ENCODE measurements at places on chromosomes 11 and 22.

DNA sequence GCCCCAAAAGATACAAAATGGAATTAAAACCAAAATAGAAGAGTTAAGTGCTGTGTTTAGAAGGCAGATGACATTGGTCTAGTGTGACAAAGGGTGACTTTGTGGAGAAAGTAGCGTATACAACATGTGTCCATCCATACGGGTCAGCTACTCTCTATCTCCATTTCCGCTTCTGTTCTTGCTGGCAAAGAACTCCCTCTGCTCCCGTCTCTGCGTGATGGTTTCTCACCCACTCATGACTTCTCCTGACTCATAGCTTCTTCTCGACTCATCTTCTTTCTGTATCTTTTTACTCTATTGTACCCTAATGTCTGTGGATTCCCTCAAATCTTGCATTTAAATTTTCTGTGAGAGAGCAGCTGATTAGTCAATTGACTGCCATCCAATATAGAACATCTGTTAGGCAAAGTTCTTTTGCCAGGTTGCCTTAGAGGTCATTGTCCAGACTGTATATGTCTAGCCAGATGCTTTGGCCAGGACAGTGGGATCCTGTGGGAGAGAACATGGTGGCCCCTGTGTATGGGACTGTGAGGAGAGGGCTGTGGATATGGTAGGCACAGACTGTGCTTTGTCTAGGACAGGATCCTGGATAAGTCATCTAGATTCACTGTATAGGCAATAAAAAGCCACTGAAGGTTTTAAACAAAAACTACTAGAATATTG is 28.4 kb downstream of the MMP13 start:
- no peak for DNase-seq

- DNase-seq: peak; percentile 56
Observed at GRCh38 chr11:66151273-66151672, 81.2 kb downstream of the PACS1 start.

DNA sequence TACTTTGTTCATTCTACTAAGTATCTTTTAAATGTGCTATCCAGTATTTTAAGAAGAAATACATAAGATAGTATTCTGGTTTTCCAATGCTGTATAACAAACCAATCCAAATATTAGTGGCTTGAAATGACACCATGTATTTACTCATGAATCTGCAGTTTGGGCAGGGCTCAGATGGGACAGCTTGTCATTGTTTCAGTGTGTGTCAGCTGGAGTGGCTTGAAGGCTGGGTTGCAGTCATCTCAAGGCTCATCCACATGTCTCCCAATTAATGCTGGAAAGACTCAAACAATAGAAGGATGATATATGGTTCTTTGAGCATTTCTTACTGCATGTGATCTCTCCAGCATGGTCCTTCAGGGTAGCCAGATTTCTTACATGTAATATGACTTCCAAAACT is 146.2 kb downstream of the ARHGAP42 start:
- DNase-seq: no peak

GRCh38 chr11:102323542-102324251 is 6.4 kb downstream of the BIRC3 start:
- no peak for DNase-seq

DNA sequence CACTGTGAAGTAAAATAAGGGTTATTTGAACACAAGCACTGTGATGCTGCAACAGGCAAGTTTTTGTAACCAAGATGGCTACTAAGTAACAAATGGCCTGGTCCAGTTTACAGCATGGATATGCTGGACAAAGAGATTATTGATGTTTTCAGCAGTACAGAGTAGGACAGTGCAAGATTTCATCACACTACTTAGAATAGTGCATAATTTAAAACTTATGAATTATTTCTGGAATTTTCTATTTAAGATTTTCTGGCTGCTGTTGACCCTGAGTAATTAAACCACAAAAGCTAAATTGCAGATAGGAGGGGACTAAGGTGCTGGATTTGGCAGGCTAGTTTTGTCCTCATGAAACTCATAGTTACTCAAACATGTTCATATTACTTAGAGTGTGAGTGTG is 33.1 kb downstream of the CEP295 start:
- DNase-seq: no peak

DNA sequence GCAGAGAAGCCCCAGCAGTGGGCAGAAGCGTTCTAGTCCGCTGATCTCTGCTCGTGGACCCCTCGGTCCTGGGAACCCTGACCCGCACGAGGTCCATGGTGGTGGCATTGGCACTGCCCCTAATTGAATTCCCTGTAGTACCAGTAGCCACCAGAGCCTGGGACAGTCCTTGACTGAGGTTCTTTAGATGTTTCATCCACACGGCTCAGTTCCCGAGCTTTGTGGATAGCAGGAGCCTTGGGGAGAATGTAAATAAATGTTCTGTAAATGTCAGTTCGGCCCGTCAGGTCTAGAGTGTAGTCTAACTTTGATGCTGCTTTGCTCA is 39.4 kb upstream of the SEPTIN5 start:
- no peak for DNase-seq

DNA sequence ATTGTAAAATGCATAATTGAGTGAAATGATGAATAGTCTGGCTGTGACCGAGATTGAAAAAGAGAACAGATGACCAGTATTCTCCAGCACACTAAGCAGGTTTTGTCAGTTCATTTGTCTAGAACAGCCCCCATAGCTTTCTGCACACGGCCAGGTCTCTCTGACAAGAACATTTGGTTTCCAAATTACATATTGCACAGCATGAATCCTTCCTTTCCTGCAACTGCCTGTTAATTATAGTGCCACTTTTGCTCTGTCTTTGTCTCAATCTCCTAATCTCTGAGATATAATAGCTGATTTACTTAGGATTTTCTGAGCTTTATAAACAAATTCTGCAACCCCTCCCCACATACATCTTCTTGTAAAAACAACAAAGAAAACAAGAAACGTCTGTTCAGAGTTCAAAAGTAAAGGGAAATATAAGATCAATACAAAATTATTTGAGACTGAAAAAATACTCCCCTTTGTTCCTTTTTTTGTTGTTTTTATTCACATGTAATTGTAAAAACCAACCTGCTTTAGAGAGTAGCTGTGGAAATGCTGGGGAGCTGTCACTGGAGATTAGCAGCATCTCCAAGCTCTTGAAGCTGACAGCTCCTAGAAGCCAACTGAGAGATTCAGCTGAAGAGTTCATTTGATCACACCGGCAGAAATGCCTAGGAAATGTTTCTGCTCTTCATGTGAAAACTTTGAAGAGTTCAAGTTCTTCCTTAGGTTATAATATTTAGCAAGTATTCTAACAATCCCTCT is 998.1 kb downstream of the DLG2 start:
- no peak for DNase-seq

DNA sequence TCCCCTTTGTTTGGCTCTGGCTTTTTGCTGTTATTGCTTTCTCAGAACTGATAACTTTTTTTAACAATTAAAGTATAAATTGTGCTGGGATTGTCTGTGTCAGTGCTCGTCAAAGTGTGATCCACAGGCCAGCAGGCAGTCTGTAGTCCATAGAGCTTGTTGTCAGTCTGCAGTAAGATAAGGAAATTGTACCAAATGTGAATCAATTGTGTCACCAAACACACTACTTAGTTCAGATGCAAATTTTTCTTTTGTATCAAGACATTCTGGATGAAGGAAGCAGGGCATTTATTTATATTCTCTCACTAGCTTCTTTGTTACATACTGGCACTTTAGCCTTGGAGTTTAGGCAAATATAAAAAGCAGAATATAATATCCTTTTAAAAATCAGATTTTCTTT is 121.0 kb downstream of the WNT11 start:
- DNase-seq: no peak

DNA sequence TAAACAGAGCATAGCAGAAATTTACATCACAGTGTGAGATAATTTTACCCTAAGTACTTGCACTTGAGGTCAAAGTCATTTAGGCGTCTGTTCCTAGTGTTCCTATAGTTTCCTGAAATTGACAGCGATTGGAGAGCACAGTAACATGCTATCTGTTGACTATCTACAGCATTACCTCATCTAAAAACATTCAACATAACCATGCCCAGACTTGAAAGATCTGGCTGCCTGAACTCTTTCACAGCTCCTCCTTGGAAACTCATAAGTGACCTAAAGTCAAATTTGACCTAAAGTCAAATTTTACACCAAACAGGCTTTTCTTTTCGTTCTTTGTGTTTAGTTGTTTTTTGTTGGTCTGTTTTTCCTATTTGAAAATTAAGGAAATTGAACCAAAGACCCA is 233.8 kb upstream of the UBASH3B start:
- DNase-seq: no peak

- no peak for DNase-seq
Observed at GRCh38 chr22:27292542-27293299, 508.8 kb downstream of the MN1 start.
